ENCODE measurements at places on chromosomes 11 and 22.

- DNase-seq, result peak; percentile 63
Measured at GRCh38 chr11:86360775-86361395, 13.8 kb upstream of the CCDC81 start.

GRCh38 chr11:130580372-130580771 is 131.9 kb downstream of the ADAMTS15 start:
- DNase-seq, result peak; percentile 93

DNA sequence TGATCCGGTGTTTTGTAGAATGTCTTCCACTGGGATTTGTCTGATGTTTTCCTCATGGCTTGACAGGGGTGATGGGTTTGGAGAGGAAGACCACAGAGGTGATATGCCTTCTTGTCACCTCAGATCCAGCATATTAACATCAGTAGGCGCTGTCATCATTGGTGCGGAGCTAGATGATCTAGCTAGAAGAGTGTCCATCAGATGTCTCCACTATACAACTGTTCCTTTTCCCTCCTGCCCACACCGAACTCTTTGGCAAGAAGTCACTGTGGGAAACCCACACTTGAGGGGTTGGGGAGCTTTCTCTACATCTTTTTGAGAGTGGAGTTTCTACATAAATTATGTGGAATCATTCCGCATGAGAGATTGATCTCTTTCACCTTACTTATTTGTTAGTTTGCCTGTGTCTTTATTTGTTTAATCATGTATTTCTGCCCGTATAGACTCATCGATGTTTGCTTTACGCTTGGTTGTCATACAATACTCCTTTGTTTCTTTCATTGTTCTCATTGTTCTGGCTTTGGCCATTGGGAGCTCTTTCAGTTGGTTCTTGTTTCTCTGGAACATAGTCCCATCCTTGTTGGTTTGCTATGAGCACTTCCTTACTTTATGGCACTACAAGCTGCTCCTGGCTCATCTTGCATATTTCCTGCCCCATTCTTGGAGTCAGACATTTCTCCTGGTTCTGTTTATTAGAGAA is 1420.3 kb downstream of the BRD1 start:
- no peak for DNase-seq

DNA sequence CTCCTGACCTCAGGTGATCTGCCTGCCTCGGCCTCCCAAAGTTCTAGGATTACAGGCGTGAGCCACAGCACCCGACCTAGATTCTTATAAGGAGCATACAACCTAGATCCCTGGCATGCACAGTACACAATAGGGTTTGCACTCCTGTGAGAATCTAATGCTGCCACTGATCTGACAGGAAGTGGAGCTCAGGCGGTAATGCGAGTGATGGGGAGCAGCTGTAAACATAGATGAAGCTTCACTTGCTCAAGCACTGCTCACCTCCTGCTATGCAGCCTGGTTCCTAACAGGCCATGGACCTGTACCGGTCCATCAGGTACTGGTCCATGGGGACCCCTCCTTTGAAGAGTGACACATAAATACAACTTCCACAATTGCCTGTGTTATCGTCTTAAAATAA is 44.8 kb upstream of the EIF3M start:
- DNase-seq, result no peak

DNA sequence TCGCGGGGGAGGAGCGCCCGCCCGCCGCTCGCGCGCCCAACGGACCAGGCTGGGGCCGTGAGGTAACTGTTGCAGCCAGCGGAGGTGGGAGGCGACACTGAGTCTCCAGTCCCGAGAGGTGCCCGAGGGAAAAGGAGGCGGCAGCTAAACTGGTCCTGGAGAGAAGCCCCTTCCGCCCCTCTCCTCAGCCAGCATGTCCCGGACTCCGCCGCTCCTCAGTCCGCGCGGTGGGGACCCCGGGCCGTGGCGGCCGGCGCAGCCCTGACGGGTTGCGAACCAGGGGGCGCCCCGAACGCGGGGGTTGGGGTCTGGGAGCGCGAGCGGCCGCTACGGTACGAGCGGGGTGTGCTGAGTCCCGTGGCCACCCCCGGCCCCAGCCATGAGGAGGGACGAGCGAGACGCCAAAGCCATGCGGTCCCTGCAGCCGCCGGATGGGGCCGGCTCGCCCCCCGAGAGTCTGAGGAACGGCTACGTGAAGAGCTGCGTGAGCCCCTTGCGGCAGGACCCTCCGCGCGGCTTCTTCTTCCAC is at the start of gene PDE3B:
Gene PDE3B, plus strand, starts transcription at position 108 of the 529 bp plus-strand sequence. Its CDS starts 272 bp downstream, at position 380.
- peak; percentile 23 for DNase-seq
